ENCODE measurements at places on chromosomes 7 and 10. TPM values are rescaled to one million over a fixed set of nuclear protein-coding genes. Genes with fewer than 3 reads are reported as not detected.

TRPV6 gene
- total RNA-seq = not detected

COL1A2 gene
- total RNA-seq = not detected

CTAGE15 gene
- total RNA-seq = not detected

DNA sequence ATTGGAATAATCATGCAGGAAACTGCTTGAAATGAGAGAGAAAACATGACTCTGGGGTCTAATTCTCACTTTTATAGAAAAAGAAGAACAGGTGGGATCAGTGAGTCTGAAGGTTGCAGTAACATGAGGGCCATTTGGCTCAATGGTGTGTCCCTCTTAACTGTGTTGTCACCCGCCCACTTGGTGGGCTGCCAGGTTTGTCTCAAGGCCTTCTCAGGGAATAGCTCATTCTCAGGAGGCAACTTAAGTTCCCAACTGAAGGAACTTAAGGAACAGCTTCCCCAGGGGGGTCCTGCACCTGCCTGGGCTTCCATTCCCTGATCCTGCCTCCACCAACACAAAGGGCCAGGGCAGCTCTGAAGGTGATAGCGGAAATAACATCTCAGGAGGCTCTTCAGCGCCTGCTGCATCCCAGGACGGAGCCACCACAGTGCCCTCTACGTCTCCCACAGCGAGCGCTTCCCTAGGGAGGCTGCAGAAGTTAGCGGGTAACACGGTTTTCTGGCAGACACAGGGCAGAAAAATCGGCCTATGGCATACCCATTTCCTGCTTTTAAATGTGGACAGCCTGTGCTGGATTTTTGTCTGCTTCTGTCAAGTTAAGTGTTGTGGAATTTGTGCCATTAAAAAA lies 88.8 kb downstream of the ZRANB1 start:
- no peaks in the 10 kb centered on the region for H3K27me3 ChIP-seq
- H3K4me1 ChIP-seq = peaks cover 46% of the 10 kb centered on the region
- H3K4me3 ChIP-seq = no peak overlapping the region
- no peaks in the 10 kb centered on the region for H3K36me3 ChIP-seq
- DNase-seq = no peak

DNA sequence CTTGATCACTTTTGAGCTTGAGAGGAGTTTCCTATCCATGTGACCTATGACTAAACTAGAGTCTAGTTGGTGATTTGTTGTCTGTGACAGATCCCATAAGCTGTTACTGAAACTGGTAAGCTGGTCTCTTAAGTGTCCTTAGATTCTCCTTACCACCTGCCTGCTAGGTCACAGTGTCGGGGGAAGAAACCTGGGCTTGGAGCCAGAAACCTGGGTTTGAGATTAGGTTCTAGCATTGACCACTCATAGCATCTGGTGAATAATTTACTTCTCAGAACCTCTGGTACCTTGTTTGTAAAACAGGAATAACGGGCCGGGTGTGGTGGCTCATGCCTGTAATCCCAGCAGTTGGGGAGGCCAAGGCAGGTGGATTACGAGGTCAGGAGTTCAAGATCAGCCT lies 21.8 kb upstream of the ITPRID1 start:
- no peak overlapping the region for H3K4me3 ChIP-seq
- no peaks in the 10 kb centered on the region for H3K4me1 ChIP-seq
- no peaks in the 10 kb centered on the region for H3K27me3 ChIP-seq
- no peak overlapping the region for H3K27ac ChIP-seq
- H3K36me3 ChIP-seq = no peaks in the 10 kb centered on the region

DNA sequence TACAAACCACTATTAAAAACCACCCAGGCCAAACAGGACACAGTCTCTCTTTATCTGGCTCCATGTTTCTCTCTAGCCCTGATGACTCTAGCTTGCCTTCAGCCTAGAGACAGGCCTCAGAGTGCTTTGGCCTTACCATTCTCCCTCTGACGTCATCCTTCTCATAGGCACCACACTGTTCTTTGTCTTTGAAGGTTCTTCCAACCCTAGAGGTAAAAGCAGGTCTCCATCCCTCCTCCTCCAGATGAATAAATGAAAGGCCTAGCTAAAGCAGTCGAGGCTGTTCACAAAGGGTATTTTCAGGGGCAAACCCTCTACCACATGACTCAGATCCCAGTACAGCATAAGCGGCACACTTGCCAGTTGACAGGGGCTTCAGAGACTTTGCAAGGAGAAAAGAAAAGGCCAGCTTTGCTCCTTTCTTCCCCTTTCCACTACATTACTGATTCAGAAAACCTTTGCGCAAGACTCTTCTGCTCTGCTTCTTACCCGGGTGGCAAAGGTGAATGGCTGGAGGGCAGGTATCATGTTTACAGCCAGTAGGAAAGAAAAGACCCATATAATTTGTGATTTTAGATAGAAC lies 14.8 kb downstream of the NFE2L3 start:
- peaks cover 8% of the 10 kb centered on the region for H3K36me3 ChIP-seq
- H3K27me3 ChIP-seq = no peaks in the 10 kb centered on the region
- H3K27ac ChIP-seq = peak overlapping the region; percentile 86

DNA sequence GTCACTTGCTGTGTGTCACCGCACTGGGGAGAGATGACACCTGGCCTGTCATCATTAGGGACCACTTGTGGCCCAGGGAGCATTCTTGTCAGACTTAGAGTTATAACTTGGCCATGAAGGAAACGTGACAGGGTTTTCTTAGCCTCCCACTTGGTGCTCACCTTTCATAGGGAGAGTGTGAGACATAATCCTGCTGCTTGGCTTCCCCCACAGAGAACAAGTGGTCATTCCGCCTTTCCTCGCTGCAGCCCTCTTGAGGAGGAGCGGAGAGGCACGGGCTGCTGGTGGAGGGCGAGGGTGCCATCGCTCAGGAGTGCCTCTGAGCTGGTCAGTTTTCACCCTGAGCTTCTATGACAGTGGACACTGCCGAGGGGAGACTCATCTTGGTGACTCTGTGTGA lies 125.0 kb upstream of the GJD4 start:
- H3K27me3 ChIP-seq = no peaks in the 10 kb centered on the region
- no peaks in the 10 kb centered on the region for H3K36me3 ChIP-seq
- no peak overlapping the region for H3K4me3 ChIP-seq
- no peak for DNase-seq

GRCh38 chr7:11776039-11776438 lies 56.0 kb downstream of the THSD7A start:
- no peaks in the 10 kb centered on the region for H3K36me3 ChIP-seq
- no peak for DNase-seq
- no peaks in the 10 kb centered on the region for H3K27me3 ChIP-seq
- H3K4me1 ChIP-seq = no peaks in the 10 kb centered on the region

DNA sequence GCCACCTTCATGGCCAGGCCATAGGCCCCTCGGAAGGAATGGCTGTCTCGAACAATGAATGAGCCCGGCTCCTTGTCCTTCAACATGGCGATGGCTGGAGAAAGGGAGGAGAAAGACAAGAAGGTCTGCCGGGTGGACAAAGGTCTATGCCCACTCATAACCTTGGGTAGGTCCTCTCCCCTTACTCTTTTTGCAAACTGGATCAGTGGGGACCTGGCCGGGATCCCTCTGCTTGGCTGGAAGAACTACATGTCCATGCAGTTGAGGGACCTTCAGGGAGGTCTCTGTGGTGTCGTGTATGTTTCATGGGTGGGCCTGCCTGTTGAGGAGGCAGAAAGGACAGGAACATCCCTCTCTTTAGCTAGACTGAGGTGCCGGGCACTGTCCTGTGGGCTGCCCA lies 284.8 kb downstream of the TNS3 start:
- H3K36me3 ChIP-seq = no peaks in the 10 kb centered on the region
- H3K27me3 ChIP-seq = no peaks in the 10 kb centered on the region
- no peak overlapping the region for H3K27ac ChIP-seq
- no peak overlapping the region for H3K4me3 ChIP-seq

GRCh38 chr7:116161728-116162127 lies 48.6 kb upstream of the TES start:
- no peaks in the 10 kb centered on the region for H3K36me3 ChIP-seq
- H3K4me3 ChIP-seq = no peak overlapping the region
- H3K4me1 ChIP-seq = no peaks in the 10 kb centered on the region
- DNase-seq = no peak
- no peak overlapping the region for H3K27ac ChIP-seq
- H3K27me3 ChIP-seq = no peaks in the 10 kb centered on the region

DNA sequence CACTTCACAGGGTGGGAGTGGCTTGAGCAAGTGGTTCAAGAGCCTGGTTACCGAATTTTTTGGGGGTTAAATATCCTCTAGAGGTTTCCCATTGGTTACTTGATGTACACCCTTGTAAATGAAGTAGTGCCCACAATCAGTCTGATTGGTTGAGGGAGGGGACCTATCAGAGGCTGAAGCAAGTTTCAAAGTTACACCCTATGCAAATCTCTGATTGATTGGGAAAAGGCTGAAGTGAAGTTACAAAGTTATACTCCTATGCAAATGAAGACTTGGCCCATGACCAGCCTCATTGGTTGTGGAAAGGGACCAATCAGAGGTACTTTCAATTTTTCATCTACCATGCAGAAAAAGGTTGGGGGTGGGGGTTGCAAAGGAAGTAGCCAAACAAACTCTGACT lies 34.7 kb downstream of the UBE2D4 start:
- H3K36me3 ChIP-seq = no peaks in the 10 kb centered on the region
- no peak for DNase-seq
- no peak overlapping the region for H3K27ac ChIP-seq
- H3K27me3 ChIP-seq = no peaks in the 10 kb centered on the region
- no peak overlapping the region for H3K4me3 ChIP-seq
- peaks cover 2% of the 10 kb centered on the region for H3K4me1 ChIP-seq

GRCh38 chr10:84423719-84424118 lies 95.3 kb downstream of the CCSER2 start:
- no peak for DNase-seq
- H3K4me1 ChIP-seq = peaks cover 42% of the 10 kb centered on the region
- peak overlapping the region; percentile 42 for H3K27ac ChIP-seq
- no peaks in the 10 kb centered on the region for H3K27me3 ChIP-seq
- H3K4me3 ChIP-seq = no peak overlapping the region

Data from natural killer cell treated with Interleukin-12 subunit alpha and Interleukin-12 subunit beta and Interleukin-15 and Interleukin-18, amount 100 ng/mL, for 72 hours (primary cell).